ENCODE measurements at places on chromosomes 1 and 21. TPM values are rescaled to one million over a fixed set of nuclear protein-coding genes. Genes with fewer than 3 reads are reported as not detected.

The GJA8 gene
- total RNA-seq, result not detected

The TCP10L gene
- 0.31 TPM for total RNA-seq

The RAB42 gene
- not detected for total RNA-seq

The TNNT2 gene
- 3.3 TPM for total RNA-seq

The GLIS1 gene
- total RNA-seq, result not detected

The PAX7 gene
- total RNA-seq, result 1.4 TPM

The OR2L3 gene
- total RNA-seq, result not detected

The WDR64 gene
- total RNA-seq, result 0.80 TPM

The IL12RB2 gene
- total RNA-seq, result 0.36 TPM

The NBPF10 gene
- total RNA-seq, result 0.26 TPM

The SLC5A9 gene
- 1.1 TPM for total RNA-seq

The GUCA2A gene
- total RNA-seq, result not detected

The OR2T12 gene
- total RNA-seq, result not detected
